ENCODE measurements at places on chromosomes 4 and X. TPM values are rescaled to one million over a fixed set of nuclear protein-coding genes. Genes with fewer than 3 reads are reported as not detected.
A peak's percentile ranks its signal among the peaks of the same experiment; 100 is the strongest.

- DNase-seq, result no peak
Measured at GRCh38 chr4:118798658-118799057, 37.3 kb downstream of the SEC24D start.

DNA sequence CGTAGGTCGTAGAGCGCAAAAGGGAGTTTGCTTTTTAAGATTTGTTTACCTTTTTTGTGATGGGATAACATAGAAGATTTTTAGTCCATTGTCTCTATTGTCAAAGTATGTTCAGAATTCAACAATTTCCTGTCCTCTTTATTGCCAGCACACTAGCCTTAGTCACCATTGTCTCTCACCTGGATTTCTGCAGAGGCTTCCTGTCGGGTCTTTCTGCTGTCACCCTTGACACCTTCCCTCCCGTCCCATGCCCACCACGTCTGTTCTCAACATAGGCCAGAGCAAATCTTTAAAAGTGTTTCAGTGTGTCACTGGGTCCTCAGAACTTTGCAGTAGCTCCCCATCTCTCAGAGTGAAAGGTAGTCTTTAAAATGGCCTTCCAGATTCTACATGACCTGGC is 323.9 kb downstream of the TENM3 start:
- no peak for DNase-seq

DNA sequence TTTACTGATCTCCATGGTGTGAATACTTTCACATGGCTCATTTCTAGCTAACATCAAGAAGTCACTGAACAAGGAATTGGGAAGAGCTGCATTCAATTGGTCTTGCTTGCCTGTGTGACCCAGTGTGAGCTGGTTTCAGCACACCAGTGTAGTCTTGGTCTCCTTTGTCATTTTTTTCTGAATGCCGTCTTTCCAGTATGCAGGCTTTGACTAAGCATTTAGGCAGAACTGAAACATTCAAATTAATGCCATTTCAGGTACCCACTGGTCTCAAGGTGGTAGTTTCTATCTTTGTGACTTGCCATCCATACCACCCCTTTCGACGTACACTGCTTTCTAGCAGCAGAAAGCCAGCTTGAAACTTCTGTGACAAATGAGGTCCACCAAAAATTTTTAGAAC is 550.5 kb upstream of the BOD1L1 start:
- no peak for DNase-seq

DNA sequence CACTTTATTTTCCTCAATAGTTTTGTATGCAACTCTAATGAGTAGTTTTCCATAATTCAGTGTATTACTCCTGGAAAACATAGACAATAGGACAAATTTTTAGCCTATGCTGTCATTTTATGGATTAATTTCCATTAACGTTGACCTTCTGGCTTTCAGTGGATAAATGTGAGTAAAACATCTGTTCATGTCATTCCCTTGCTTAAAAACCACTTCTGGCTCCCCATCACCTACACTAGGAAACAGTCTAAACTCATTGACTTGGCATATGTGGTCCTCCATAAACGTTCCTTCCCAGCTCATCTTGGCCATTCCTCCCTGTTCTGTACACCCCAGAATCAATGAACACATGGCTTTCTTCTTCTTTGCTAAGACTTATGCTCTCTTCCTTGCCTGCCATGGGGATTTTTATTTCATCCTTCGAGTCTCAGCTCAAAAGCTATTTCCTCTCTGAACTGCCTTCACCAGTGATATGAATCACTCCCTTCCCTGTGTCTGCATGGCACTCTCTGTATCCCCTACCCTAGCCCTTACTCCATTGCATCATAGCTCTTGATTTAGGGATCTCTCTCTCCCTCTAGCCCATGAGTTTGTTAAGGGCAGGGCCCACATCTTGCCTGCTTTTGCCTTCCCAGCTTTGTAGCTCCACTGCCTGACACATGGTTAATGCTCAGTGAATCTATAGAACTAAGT is 34.8 kb downstream of the DOCK11 start:
- DNase-seq, result peak; percentile 48

- no peak for DNase-seq
Measured at GRCh38 chr4:137627739-137628460, 95.6 kb upstream of the PCDH18 start.

DNA sequence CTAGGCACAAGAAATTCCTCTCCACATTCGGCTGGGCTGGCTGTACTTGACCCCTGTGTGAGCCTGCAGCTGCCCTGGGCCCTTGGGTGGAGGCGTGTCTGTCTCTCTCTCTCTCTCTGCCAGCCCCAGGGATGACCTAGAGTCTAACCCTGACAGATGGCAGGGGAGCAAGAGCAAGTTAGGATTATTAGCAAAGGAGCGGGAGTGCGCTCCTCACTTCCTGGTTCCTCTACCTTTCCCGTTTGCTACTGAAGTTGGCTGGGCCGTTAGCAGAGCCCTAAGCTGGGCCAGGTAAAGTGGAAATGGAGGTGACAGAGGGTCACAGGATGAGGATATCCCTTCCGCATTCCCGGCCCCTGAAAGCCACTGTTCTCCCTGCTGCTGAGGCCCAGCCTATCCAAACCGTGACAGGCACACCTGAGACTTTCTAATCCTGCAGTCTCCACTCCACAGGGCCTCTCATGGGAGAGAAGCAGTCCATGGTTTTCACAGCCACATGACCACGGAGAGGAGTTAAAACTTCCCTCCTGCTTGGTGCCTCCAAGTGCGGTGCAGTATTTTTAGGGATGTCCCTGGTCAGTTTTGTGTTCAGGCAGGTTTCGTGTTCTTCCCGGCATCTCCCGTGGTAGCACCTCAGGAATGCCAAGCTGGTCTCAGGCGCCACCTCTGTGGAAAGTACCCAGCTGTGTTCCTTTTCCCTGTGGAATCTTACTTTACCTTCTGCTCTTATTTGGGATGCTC is 79.3 kb downstream of the CLDN22 start:
- DNase-seq, result no peak

DNA sequence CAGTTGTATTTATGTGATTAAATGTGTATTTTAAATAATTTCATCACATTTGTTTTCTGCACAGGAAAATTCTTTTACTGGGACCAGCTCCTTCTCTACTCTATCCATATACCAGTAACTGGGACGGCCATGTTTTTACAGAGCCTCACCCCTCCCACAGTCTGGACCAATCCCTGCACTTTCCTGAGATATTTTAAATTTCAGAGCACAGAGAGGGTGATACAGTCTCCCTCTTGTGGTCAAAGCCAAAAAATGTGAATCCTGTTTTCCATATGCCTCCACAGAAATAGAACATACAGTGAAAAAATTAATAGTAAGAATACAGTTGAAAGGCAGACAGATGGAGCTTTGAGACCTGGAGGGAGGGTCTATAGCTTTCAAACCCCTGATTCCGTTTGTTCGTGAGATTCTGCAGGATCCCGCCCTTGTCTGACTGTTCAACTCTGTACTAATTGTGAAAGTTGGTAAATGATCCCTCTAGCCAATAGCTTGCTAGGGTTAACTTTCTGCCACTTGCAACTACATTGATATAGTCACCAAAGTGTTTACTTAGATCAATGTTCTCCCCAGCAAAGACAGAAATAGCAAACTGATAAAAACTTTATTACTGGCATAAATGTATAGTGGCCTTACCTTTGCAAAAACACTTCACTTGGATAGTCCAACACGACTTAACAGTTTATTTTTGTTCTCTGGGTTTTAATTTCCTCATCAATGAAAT is 172.2 kb downstream of the PPARGC1A start:
- DNase-seq, result peak; percentile 49

DNA sequence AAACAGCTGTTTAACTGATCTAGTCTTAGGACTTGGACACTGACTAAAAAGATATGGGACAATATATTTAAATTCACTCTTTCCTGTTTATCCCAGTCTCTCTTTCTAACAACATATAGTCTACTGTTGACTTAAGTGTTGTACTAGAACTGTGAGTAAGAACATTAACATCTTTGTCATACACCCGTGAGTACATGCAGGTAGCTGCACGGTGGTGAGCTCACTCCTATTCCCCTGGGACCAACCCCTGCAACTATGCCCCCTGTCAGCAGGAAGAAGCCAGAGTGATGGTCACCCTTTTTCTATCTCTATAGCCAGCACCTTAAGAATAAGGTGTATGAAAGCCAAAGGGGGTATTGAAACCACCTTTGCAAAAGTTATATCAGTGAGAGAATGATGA is 17.6 kb downstream of the TBL1X start:
- DNase-seq, result no peak

GRCh38 chr4:153466949-153467896 is 1.1 kb downstream of the TMEM131L start:
- peak; percentile 25 for DNase-seq

DNA sequence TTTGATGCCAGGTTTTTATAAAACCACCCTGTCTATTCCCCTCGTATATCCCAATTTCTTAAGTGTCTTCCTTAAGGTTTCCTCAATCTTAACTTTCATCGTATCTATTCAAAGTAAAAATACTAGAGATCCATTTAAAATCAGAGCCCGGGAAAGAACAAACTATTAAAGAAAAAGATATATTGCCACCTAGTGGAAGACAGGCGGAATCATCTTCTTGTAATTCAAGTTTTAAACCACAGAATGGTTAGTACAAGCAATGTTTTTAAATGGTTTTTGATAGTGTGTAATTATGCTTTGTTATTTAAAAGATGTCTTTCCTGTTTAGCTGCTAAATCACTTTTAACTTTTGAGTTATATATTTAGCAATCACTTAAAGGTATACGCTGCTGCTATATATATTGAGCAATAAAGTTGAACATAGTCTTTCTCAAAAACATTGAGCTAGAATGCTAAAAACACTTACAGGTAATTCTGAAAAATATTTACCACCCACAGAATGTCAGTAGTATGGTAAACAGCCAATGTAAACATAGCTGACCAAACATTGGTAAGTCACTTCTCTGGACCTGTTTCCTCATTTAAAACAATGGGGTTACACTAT is 18.2 kb downstream of the PRDM8 start:
- peak; percentile 42 for DNase-seq

- no peak for DNase-seq
Measured at GRCh38 chr4:5707778-5708448, 446 bp downstream of the EVC2 start.

- DNase-seq, result no peak
Measured at GRCh38 chr4:70181864-70182263, 13.7 kb upstream of the ODAM start.

The SLC25A43 gene
- total RNA-seq, result 34.3 TPM

The MAML3 gene
- total RNA-seq, result 2.3 TPM

The PAK3 gene
- 0.59 TPM for total RNA-seq

DNA sequence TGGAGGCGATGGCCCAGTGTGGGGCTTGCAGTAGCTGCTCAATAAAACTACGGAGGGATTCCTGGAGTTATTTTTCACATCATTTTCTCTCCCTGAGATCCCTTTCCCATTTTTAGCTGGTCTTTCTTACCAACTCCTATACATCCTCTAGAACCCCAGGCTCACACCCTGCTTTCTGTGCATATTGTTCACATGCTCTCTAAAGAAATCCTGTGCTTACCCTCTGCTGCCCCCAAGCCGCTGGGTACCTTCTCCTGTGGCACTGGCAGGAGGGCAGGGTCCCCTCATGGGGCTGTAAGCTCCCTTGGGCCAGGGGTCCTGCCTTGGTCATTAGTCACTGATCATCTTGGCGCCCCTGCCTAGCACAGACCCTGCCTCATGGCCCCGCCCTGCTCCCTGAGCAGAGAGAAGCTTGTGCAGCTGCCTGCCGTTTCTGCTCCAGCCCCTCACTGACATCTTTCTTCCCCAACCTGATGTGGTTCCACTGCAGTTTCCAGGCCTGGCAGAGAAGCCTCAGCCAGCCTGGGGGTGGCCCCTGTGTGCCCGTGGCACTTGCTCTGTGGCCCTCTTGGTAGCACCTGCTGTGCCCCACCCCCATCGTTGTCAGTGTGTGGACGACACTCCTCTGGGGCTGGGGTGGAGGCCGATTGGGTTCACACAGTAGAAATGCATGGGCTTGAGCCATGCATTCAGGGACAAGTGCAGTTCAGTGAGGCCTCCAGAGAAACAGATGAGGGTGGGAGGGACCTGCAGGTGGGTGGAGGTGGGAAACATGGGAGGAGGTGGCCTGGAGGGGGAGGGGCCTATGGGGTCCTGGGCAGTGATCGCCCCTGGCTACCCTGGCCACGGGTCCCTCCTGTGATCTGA is 69.5 kb downstream of the WFS1 start:
- DNase-seq, result no peak
